ENCODE measurements at places on chromosomes 6 and 20.

DNA sequence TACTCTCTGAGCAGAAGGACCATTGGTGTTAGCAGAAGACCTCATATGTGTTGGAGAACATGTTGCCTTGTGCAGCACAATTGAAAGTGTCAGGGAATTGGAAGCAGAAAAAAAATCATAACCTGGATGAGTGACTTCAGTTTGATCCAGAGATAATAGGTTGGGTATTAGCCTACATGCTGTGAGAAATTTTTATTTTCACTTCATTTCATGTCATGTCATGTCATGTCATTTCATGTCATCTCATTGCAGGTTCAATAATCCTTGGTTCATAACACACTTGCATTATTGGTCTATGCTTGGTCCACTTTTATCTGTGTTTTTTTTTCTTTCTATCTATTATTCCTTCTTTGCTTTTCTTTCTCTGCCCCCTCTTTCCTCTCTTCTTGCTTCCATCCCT lies 34.3 kb downstream of the AKAP7 start:
- DNase-seq: no peak

GRCh38 chr6:91087908-91088307 lies 501.0 kb upstream of the MAP3K7 start:
- no peak for DNase-seq

DNA sequence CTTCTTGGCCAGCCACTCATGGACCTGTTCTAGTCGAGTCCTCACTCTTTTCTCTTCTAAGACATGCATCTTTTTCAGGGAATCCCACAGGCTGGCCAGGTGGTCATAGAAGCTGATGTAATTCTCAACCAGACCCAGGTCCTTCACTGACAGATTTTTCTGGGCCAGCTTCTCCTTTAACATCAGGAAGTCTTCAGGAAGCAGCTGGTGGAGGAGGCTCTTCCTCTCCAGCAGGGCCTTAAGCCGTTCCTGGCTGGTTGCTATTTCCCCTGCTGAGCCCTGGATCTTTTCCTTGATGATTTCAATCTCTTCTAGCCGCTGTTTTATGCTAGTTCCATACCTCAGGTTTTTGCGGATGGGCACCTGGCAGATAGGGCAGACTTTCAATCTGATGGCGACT lies 28.6 kb downstream of the DDX27 start:
- DNase-seq: no peak

GRCh38 chr6:109877028-109878004 lies 100.8 kb upstream of the GPR6 start:
- no peak for DNase-seq

DNA sequence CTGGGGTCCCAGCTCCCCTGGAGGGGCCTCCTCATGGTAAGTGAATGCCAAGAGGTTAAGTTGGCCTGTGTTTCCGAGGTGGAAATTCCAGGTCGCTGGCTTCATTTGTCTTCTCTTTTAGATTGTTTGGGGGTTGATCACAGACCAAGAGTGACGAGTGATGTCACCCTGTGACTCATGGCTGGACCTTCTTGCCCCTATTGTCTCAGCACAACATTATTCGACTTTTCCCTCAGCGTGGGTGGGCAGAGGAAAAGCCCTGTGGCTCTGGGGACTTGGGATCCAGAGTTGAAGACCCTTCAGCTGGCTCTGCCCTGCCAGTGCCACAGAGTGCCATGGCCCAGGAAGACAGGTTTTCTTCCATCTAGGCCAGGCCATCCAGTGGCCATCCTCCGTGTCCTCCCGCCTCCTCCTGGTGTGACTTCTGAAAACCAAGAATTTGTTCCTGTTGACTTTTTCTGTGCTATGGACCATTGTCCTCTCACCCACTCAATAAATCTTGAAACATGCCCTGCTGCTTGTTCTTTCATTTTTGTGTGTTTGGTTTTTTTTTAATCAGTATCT lies 15.4 kb upstream of the SNHG17 start:
- DNase-seq: no peak

- no peak for DNase-seq
Measured at GRCh38 chr6:31778193-31778592, 1.1 kb upstream of the VWA7 start.

GRCh38 chr6:160128125-160128683 lies 6.6 kb downstream of the SLC22A1 start:
- no peak for DNase-seq

GRCh38 chr6:2581011-2581410 lies 169.7 kb downstream of the MYLK4 start:
- no peak for DNase-seq

- DNase-seq: no peak
Measured at GRCh38 chr6:139288496-139289040, 3.2 kb downstream of the TXLNB start.

GRCh38 chr20:51424270-51425117 lies 118.0 kb downstream of the NFATC2 start:
- peak; percentile 16 for DNase-seq

DNA sequence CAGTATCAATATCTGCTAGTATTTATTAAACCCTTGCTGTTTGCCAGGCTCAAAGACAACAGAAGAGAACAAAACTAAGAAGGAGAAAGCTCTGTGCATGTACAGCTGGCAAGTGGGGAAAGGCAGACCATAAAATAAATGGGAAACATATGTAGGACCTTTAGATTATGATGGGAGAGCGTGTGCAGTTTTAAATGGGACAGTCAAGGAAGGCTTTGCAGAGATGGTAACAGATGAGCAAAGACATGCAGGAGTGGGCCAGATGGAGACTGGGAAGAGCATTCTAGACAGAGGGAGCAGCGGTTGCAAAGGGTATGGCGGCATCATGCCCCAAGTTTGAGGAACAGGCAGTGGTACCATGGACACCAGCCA lies 260.0 kb downstream of the NRN1 start:
- no peak for DNase-seq

GRCh38 chr20:61500791-61501321 lies 248.8 kb downstream of the CDH4 start:
- no peak for DNase-seq

- DNase-seq: no peak
Measured at GRCh38 chr6:76683985-76684384, 611.5 kb upstream of the IMPG1 start.

GRCh38 chr6:97697456-97697855 lies 414.4 kb upstream of the MMS22L start:
- no peak for DNase-seq

- DNase-seq: no peak
Measured at GRCh38 chr6:16572943-16573342, 188.3 kb downstream of the ATXN1 start.

- no peak for DNase-seq
Measured at GRCh38 chr6:39861663-39862062, 69.5 kb downstream of the DAAM2 start.

GRCh38 chr6:15376900-15377487 lies 131.1 kb downstream of the JARID2 start:
- DNase-seq: no peak

GRCh38 chr6:113194090-113194489 lies 663.1 kb upstream of the MARCKS start:
- no peak for DNase-seq

DNA sequence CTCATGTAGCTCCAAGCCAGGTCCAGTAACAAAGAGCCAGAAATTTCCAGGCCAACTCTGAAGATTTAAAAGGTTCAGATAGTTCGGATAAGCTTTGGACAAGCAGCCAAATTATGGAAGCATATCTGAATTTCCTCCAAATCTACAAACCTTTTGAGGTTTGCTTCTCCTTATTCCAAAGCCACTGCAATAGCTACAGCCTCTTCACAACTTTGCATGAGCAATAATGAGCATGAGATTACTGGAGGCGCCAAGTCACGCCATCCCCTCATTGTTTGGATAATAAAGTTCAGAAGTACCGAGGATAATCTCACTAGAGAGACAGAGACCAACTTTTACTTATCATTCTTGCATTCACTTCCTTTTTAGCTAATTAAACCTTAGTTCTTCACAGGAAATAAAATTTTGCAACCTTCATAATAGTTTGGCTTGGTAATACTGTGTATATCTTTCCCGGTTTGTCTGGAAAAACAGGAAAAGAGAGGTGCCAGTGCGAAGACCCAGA lies 329.6 kb upstream of the RSPO3 start:
- no peak for DNase-seq

GRCh38 chr20:1334370-1334731 lies 5.4 kb upstream of the SDCBP2 start:
- no peak for DNase-seq

GRCh38 chr20:4820806-4821518 lies 99.3 kb downstream of the PRND start:
- DNase-seq: no peak

- no peak for DNase-seq
Measured at GRCh38 chr6:19655744-19656143, 181.4 kb upstream of the ID4 start.

DNA sequence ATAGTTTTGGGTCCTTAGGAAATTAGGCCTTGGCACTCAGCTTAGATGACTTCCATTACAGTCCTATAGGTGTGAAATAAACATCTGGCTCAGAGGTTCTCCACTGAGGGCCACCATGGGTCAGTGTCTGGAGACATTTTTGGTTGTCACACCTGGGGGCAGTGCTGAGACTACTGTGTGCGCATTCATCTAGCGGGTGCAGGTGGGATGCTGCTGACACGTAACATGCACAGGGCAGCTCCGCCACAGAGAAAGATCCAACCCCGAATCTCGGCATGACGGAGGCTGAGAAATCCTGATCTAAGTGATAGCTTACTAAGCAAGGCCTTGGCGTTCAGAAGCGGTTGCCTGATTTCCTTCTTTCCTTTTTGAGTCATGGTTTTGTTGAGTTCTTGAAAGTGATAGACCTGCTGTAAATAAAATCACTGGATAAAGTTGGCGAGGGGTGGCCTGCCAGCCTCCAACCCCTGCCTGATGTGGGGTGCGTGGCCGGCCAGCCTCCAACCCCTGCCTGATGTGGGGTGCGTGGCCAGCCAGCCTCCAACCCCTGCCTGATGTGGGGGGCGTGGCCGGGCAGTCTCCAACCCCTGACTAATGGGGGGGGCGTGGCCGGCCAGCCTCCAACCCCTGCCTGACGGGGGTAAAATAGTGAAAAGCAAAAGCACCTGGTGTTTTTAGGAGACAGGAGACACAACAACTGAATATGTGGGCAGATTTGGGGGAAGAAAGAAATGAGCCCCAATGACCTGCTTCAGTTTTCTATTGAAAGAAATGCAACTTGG lies 158.1 kb downstream of the CDH26 start:
- no peak for DNase-seq

- DNase-seq: no peak
Measured at GRCh38 chr6:51277474-51277873, 458.8 kb downstream of the TFAP2B start.

DNA sequence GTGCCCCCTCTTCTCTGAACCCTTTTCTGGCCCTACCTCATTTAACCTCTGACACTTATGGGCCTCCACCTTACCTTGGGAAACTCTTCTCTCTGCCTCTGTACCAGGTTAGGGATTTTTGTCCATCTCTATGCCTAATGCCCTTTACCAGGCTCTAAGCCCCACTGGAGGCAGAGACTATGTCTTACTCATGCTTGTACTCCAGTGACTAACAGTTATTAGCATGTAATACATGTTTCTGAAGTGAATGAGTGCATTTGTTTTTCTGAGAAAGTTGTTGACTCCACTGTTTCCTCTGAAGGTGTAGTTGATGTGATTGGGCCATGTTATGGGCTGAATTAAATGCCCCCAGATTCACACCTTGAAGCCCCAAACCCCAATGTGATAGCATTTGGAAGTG lies 234.3 kb downstream of the PACRG start:
- no peak for DNase-seq

DNA sequence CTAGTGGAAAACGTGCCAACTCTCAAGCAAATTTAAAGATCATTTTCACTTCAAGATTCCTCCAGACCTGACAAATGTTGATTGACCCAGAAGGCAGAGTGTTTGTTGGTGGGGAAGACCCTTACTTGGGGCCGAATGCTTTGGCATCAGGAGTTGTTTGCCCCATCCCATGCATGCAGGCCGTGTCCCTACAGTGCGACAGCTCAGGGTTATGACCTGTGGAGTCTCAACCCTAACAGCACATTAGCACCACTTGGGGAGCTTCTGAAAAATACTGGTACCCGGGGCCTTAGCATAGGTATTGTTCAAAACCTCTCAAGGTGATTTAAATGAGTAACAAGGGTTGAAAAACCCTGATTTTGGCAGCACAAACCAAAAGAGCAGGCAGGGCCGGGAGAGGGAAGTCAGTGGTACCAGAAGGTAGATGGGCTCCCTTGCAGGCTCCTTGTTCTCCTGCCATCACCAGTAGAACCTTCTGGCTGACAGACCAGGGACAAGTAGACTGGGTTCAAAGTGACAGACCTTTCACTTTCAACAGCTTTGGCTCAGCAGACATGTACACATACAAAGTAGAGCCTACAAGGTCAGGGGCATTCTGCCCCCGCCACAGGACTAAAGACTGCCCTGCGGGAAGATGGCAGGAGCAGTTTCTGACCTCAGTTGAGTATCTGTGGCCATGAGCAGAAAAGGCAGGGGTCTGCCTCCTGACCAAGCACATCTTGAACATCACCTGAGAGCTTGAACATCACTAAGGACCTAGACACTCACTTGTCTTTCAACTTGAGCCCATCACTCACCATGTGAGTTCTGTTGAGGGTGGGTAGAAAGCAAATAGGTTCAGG lies 39.6 kb downstream of the PLCG1 start:
- no peak for DNase-seq

GRCh38 chr6:28312939-28313338 lies 23.0 kb downstream of the ZSCAN31 start:
- no peak for DNase-seq

DNA sequence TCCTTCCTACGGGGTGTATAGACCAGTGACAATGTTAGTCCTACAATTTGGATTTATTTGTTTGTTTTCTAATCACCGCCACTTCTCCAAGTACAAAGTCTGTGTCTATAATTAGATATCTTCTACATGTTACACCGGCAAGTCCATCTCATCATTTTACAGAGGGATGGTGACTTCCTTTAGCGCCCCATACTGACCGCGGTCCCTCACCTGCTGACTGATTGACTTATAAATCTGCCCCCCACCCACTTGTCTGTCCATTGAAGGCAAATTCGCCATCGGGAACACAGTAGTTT lies 8.9 kb upstream of the NR2E1 start:
- DNase-seq: no peak

- DNase-seq: no peak
Measured at GRCh38 chr20:23090147-23090546, 4.0 kb upstream of the CD93 start.

GRCh38 chr20:3745686-3746173 lies 13.2 kb downstream of the HSPA12B start:
- DNase-seq: no peak

Measured in stimulated activated CD4-positive, alpha-beta T cell treated with anti-CD3 and anti-CD28 coated beads, Interleukin-2, amount 100 ng/mL, for 4 hours (primary cell).